GM18507 (cell line): ENCODE measurements at places on chromosomes 4 and X.

GRCh38 chr4:114626196-114626595 lies 27.6 kb downstream of the UGT8 start:
- no peak for DNase-seq

- DNase-seq, result no peak
Observed at GRCh38 chr4:45795135-45795534, 328.7 kb downstream of the GABRG1 start.

DNA sequence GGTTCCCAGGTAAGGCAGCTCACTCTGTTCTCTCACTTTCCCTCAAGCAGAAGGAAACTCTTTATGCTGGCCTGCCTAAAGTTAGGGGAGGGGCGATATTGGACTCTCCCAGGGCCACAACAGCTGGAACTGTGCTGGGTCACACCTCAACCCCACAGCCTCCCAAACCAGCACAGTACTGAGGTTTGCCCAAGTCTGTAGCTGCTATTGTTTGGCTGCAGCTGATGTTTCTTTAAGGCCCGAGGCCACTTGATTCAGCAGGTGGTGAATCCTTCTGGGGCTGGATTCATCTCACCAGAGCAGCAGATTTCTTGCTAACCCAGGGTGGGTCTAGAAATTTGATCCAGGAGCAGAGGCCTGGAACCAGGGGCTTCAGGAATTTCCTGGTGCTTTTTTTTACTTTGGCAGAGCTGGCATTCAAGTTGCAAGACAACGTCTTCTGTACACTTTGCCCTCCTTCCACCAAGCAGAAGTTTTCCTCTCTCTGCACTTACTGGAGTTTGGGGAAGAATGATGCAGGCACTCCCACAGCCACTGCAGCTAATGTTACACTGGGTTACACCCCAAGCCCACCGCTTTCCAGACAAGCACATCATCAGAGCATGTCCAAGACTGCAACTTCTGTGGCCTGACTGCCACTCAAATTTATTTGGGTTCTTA lies 544.7 kb upstream of the NDST4 start:
- DNase-seq, result no peak

DNA sequence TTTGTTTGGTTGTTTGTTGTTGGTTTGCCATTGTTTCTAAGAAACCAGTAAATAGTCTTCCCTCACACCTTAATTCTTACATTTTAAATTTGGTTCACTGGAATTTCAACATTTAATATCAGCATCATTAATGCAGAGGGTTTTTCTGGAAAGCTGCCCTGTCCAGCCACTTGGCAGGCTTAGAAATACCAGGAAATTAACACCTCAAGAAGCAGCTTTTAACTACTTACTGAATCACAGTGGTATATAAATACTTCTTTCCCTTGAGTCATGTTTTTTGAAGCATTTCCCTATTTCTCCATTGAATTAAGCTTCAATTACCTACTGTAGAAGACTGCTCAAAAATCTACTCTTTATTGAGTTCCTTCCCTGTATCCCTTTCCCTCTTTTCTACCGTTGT lies 1221.1 kb upstream of the ADGRL3 start:
- no peak for DNase-seq

DNA sequence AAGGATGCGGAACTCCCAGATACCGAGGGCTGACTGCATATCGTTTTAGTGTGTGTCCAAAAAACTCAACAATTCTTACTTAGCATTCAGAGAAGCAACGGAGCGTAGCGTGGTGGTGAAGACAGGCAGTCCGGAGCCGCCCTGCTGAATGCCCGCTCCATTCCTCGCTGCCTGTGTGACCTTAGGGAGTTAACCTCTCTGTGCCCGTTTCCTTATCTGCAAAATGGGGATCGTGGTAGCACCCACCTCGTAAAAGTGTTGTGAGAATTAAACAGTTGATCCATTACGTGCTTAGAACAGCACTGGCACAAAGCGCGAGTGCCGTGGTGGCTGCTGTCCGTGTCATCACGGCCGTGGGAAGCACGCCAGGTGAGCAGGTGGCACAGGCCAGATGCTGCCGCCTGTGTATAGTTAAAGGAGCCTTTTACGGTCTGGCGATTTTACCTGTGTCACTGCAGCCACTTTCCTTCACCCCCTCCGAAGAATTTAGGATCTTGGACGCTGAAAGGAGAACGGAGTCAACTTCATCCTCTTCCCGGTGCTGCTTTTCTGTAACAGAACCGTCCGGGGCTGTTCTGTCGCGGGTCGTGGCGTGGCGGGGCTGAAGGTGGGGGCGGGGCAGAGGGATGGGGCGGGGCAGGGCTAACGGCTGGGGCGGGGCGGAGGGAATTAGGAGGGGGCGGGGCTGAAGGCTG lies 885 bp downstream of the CCDC110 start:
- DNase-seq, result no peak

DNA sequence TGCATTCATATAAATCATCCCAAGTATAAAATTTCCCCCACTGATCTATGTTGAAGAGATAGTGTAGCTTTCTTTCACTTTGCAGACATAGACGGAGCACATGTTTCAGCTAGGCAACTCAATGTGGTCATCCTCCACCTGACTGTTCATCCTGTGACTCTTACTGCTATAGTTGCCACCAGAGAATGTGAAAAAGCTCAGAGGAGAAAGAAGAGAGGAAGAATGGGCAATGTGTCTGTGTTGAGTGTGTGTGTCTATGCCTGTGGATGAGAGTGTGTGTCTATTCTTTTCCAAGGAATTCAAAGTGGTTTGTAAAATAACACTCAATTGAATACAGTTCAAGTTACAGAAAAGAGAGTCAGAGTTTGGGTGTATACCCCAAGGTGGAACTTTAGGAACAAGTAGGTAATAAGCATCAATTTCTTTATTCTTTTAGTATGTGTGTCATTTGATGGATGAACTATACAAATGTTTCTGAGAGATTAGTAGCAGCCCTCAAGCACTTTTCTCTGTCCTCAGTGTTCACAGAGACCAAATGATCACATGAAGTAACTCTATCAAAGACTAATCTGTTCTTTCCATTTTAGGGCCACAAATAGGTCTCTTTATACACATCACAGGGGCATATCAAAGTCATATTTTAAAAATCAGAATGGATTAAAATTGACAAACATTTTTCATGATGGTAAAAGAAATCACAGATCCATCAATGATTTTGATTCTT lies 2.3 kb downstream of the SNCA start:
- no peak for DNase-seq

DNA sequence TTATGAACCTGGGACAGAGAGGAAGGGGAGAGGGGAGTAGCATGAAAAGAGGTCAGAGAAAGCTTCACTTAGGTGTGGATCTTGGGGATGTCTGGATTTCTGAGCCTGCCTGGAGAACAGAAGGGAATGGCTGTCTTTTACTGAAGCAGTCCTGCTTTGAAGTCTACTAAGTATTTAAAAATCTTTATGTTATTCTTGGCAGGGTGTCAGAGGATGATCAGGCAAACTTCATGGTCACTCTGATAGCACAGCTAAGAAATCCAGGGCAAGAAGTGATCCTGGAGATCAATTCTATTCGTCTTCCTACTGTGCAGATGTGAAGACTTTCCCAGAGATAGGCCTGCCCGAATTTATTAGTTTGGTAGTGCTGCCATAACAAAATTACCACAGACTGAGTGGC lies 464.4 kb upstream of the BOD1L1 start:
- DNase-seq, result no peak

GRCh38 chr4:152935143-152935542 lies 980 bp upstream of the FHDC1 start:
- DNase-seq, result no peak

- DNase-seq, result no peak
Observed at GRCh38 chr4:186651181-186651603, 72.5 kb downstream of the FAT1 start.

DNA sequence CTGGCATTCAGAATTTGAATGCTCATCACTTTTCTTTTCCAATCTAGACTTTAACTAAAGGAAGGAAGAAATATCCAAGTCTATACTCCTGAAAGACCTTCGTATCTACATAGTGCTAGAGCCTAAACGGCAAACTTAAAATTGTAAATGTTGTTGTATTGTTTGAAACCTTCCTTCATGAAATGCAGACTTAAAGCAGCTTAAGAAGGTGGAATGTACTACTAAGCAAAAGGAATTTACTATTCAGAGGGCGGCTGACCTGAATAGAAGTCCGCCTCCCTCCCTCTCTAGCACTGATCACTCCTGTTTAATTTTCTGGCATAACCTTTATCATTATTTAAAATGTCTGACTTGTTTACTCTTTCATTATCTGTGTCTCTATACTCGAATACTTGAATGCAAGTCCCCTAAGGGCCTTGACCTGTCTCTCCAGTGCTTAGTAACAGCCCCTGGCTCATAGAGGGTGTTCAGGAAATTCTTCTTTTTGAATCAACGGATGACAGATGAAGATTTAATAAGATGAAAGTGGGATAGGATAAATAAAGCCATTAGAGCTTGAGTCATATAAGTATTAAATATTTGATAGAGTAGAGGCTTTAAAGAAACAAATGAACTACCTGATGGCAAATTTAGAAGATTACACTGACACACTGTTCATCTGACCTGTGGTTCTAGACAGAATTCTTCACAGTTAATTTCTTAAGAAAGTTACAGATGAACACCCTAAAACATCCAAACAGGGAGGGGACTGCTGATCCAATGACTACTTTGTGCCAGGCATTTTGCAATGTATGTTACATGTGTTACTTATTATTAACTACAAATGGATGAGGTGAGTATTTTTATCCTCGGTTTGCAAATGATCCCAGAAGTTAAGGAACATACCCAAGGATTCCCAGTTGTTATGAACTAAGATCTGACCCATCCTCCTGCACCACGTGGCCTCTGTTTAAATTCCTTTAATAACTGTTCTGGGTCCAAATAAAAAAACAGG lies 20.2 kb upstream of the RBPJ start:
- DNase-seq, result no peak

DNA sequence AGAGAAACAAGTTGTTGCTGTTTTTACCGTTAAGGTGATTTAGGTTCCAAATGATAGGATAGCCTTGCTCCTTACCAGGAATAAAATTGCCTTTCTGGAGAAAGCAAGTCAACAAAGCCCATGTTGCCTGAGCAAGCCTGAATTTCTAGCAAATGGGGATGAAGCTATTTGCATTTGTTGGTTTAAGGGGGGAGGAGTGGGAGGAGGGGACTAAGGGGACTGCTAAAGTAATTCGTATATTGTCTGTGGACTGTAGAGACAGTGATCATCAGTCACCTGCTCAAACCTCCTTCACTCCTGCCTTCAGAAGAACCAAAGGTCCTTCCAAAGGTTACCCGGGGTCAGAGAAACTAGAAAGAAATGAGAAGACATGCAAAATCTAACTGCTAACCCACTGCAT lies 65.8 kb downstream of the SCML2 start:
- DNase-seq, result no peak

DNA sequence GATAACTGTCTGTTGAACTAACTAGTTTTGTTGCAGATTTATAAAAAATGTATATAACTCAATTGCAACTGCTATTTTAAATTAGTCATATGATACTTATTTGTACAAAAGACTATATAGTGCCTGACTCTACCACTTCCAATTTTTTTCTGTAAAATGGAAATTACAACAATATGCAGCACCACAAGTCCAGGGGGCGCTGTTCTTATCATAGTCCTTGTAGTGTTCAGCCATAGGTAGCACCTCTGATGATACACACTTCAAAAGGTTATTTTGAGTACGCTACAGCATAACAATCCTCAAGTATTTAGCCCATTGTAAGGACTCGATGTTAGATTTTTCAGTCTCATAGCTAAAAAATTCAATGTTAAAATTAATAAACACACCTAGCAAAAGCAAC lies 174.9 kb downstream of the CORIN start:
- DNase-seq, result no peak

- DNase-seq, result no peak
Observed at GRCh38 chrX:31224381-31225012, 152.7 kb upstream of the FTHL17 start.

- DNase-seq, result no peak
Observed at GRCh38 chr4:47814618-47815295, 23.1 kb downstream of the CORIN start.
